ENCODE measurements at places on chromosomes 4 and X. TPM values are rescaled to one million over a fixed set of nuclear protein-coding genes. Genes with fewer than 3 reads are reported as not detected.

DNA sequence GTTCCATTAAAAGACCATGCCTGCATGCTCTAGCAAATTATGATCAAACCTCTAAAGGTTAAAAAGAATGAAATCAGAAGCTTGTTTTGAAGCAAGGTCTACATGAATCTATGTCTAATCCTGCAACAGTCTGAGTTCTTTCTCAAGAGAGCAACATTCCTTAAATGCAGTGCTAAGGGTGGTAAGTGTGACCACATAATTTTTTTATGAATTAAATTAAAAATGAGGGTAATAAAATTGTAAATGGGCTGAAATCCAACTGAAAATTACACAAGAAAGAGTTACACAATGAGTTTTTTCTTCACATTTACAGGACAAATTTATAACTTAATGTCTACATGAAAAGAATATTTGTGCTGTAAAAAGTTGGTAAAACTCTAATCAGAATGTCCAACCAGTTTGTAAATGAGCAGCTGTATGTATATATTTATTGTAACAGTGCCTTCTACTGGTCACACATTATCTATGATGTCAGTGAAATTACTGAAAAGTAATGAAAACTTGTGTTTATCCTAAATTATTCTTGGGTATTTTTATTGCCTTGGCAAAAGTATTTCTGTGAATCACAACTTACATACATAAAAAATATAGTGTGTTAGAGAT is 336.3 kb upstream of the PITX2 start:
- DNase-seq, result no peak

GRCh38 chr4:179803857-179804256 is 2361.6 kb upstream of the AGA start:
- DNase-seq, result no peak

- no peak for DNase-seq
Observed at GRCh38 chrX:139844884-139845283, 88.0 kb downstream of the ATP11C start.

GRCh38 chr4:182320580-182320979 is 77.4 kb downstream of the TENM3 start:
- no peak for DNase-seq

- DNase-seq, result no peak
Observed at GRCh38 chr4:127052742-127053141, 580.0 kb upstream of the INTU start.

- DNase-seq, result no peak
Observed at GRCh38 chr4:56787380-56787779, 34.1 kb downstream of the SPINK2 start.

- DNase-seq, result no peak
Observed at GRCh38 chrX:20753076-20753475, 486.4 kb upstream of the RPS6KA3 start.

GRCh38 chr4:11151500-11151899 is 277.2 kb downstream of the HS3ST1 start:
- DNase-seq, result no peak

Gene MXRA5
- not detected for total RNA-seq

Gene MEPE
- not detected for total RNA-seq

Gene PWWP3B
- total RNA-seq, result not detected

Gene EDA2R
- total RNA-seq, result 1.1 TPM

Gene ETDA
- total RNA-seq, result not detected

Gene KLF8
- total RNA-seq, result 4.9 TPM
